ENCODE measurements at places on chromosomes 6 and 20. TPM values are rescaled to one million over a fixed set of nuclear protein-coding genes. Genes with fewer than 3 reads are reported as not detected.

DNA sequence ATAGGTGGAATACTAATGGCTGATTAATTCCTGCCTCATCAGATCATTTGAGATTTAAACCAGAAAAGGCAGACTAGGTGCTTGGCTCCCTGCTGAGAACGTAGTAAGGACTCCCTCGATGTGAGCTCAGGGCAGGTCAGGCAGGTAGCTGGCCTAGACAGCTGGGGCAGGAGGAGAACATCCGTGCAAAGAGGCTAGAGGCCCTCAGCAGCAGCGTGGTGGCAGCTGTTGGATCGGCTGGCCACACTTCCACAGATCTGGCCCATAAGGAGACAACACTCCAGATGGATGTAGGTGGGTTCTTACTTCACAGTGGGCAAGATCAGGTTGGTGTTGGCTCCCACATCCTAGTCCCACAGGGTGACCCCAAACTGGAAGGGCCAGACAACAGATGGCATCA is 38.5 kb downstream of the EYA2 start:
- no peak for ATAC-seq

GPR63 gene
- 0.31 TPM for total RNA-seq

GRCh38 chr20:54133434-54134427 is 40.1 kb downstream of the CYP24A1 start:
- ATAC-seq, result peak; percentile 65

- no peak for ATAC-seq
Observed at GRCh38 chr6:131910219-131910589, 41.0 kb downstream of the CCN2 start.

HCK gene
- total RNA-seq, result 73.4 TPM

TRIM15 gene
- 0.77 TPM for total RNA-seq

- ATAC-seq, result no peak
Observed at GRCh38 chr20:47032933-47033578, 138.4 kb downstream of the EYA2 start.

DNA sequence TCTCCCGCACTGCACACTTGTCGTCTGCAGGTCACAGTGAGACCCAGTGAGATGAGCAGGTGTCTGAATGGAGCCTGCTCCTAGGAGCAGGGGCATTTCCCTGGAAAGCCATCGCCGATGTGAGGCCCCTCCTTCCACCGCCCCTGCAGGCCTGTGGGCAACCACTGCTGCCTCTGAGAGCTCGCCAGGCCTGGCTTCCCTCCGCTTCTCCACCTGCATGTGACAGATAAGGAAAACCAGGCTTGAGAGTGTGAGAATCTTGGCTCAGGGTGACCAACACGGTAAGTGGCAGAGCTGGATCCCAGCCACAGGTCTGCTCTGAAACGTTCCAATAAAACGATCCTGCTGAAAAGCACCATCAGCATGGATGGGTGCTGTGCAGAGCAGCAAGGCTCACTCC is 332.8 kb downstream of the CDH4 start:
- peak; percentile 34 for ATAC-seq

ADISSP gene
- 14.0 TPM for total RNA-seq

All from motor neuron (in vitro differentiated cells).